Fibroblast of skin of scalp (primary cell): ENCODE measurements at places on chromosomes 7 and 10.

GRCh38 chr10:105063796-105064195 lies 422.7 kb downstream of the SORCS3 start:
- DNase-seq = peak; percentile 44

GRCh38 chr10:2817940-2818636 lies 249.3 kb upstream of the PFKP start:
- no peak for DNase-seq

DNA sequence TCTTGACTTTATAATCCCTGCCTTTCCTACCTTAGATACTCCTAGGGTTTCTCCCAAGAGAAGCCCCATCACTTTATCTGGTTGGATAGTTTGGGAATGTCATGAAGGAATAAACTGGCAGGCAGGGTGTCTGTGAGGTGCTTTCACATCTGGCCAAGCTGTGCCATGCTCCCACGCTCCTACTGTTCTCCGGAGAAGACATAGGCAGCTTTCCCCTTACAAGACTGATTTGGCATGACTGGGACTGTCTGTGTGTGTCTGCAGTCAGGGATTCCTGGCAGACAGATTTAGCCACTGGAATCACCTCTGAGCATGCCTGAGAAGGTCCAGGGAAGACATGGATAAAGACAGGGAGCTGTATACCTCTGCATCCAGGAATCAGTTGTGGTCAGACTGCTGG lies 45.3 kb downstream of the HK1 start:
- DNase-seq = no peak

DNA sequence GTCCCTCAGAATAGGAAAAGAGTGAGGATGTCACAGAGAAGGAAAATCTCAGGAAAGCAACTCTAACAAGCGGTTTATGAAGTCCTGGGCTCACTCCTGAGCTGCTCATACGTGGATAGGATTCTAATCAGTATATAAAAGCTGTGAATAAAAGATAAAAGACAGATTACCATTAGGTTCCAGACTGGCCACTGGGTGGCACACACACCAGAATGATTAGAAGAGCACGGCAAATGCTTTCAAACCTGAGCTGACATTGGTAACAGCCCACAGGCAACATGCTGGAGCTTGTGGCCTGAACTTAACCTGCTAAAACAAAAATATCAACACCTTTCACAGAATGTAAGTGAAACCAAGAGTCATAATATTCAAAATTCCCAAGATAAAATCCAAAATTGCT lies 370.8 kb downstream of the GRID1 start:
- peak; percentile 18 for DNase-seq

DNA sequence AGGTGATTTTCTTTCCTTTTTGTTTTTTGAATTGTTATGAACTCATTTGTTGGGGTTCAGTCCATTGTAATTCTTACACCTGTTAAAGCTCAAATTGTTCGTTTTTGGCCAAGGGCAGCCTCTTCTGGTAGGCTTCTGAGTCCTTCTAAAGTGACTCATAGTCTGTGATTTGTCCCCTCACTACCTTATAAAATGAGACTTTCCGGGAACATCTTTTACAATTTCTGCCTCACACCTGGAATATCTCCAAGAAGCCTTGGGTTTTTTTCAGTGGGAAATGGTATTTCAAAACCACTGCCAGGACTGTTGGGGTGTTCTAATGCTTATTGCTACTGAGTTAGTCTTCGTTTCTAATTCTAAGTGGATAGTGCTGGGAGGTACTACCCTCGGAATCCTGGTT lies 56.7 kb downstream of the BMPR1A start:
- no peak for DNase-seq

DNA sequence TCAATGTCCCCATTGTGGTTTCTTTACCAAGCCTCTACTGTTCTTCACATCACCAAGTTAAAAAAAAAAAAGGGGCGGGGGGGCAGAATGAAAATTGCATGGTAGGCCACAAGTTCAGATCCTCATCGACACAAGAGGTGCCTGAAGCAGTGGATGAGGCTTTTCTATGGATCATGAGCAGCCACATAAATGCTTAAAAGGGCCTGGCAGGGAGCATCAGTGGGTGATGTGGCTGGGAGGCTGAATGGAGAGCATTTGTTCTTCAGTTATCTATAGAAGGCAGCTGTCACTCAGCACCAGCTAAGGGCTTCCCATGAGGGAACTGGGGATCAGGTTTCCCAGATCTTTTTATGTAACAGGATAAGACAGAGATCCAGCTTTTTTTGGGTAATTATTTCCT lies 117.9 kb downstream of the CFTR start:
- DNase-seq = no peak

DNA sequence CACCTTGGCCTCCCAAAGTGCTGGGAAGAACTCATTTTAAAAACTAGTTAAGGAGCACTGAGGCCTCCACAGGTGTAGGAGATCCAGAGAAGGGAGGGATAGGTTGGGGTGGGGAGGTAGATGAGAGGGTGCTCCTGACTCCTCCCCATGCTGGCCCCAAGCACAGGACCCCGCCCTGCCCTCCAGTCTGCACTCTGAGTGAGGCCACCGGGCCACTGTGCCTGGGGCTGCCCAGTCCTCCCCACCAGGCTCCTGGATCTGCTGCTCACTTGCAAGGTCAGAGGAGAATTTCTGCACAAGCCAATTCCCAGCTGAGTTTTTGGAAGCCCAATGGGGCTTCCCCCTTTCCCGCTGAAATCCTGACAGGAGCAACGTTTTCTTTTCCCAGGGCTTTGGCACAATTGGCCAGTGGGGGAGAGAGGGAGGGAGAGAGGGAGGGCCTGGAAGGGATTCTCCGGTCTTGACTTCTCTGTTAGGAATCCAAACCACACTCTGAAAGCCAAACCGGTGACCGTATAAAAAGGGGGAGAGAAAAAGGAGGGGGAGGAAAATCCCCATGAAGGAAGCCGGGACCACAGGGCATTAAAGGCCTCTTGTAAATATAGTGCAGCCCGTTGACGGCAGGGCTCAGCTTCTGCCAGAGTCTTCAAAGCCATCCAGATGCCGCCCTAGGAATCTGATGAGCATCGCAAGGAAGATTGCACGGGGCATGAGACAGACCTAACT lies 116.2 kb downstream of the SH3PXD2A start:
- DNase-seq = peak; percentile 97

- DNase-seq = no peak
Measured at GRCh38 chr10:22314852-22315251, 1.3 kb upstream of the COMMD3 start.

DNA sequence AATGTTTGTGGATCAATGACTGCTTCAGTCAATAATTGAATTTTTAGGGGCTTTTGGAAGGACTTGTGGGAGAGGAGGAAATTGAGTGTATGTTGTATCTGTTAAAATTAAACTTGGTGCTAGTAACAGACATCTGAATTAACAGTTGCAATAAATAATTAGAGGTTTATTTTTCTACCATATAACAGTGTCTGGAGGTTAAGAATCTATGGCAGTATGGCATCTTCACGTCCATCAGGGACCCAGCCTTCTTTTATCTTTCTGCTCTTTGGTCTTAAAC lies 72.8 kb upstream of the HABP2 start:
- DNase-seq = no peak

GRCh38 chr7:12549106-12549505 lies 21.4 kb upstream of the SCIN start:
- DNase-seq = peak; percentile 48

DNA sequence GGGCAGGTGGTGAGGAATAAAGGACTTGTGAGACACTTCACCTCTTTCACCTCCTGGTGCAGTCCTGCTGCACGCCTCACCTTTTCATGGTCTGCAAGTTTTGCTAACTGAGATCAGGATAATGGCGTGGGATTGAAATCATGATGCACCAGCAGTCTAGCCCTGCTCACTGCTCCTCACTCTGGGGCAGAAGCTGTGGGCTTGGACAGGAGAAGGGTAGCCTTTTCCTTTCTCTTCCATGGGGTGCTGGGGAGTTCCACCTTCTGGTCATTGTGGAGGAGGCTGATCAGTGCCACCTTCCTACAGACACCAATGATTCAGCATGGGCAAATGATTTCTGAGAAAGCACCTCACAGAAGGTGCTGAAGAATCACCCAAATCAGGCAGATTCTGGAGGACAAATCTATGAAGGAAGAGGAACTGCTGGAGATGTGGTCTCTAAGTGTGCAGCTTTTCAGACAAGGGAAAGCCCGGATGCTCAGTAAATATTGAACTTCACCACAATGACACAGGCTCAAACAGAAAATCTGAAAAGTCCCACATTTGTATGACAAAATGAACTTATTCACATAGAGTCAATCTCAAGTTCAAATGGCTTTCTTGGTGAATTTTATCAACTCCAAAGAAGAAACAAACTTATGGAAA lies 19.7 kb downstream of the MBL2 start:
- DNase-seq = no peak

DNA sequence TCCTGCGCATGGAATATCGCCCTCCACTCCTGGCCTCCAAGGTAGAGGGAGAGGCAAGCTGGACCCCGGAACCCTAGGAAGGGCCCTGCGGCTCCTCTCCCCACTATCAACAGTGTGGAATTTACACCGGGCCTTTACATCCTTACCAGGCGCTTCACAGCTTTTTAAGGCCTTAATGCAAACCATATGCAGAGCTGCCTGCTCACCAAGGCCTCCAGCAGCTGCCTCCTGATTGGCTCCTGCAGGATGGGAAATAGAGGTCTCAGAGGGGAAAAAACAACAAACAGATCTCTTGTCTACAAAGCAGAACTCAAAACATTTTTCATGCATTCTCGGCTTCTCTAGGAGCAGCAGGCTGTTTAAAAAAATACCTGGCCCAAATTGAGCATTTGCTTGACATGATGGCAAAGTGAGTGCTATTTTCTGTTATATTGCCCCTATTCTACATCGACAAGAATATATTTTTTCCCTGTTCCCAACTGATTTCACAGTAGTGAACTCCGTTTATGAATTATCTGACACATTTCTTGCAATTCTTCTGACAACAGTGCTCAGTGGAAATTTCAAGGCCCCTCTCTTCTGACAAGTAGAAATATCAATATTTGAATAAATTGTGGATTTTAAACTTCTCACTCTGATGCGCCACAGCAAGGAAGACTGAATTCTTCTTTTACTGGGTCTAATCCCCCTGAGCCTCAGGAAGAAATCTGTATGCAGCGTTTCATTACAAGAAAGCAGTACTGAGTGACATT lies 51.7 kb downstream of the EBF3 start:
- DNase-seq = peak; percentile 77

DNA sequence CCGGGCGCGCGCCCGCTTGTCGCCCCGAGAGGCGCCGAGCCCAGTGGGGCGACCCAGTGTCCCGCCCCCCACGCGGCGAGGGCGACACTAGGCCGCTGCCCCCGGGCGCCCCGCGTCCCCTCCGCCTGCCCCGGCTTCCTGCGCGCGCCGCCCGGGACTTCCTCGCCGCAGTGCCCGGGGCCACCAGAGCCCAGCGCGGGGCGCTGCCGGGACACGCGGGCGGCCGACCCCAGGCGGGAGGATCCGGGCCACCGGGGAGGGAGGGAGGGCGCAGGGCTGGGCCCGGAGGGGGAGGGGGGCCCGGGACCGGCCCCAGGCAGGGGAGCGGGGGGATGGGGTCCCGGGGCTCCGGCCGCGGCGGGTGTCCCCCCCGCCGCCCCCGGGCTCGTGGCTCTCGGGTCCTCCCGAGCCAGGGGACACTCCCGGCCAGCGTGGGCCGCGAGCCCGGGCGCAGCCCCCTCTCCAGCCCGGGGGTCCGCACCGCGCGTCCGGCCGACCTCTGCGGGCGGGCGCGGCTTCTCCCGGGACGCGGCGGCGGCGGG lies 435 bp upstream of the PWWP2B start:
- peak; percentile 67 for DNase-seq

DNA sequence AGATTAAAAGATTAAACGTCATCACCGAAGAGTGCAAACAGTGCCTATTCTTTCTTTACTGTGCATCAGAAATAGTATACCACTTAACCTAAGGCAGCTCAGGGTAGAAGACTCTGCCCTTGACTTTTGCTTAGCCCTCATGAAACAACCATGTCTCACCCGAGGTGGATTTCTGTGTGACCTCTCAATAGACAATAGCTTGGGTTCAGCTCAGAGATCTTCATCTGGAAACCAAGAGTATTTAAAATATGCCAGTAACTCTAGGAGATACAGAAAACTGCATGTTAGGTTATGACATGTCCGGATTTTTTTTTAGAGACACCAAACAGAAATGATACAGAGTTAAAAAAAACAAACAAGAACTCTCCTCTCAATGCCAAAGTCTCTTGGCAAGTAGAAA lies 75.8 kb downstream of the JAZF1 start:
- DNase-seq = no peak

DNA sequence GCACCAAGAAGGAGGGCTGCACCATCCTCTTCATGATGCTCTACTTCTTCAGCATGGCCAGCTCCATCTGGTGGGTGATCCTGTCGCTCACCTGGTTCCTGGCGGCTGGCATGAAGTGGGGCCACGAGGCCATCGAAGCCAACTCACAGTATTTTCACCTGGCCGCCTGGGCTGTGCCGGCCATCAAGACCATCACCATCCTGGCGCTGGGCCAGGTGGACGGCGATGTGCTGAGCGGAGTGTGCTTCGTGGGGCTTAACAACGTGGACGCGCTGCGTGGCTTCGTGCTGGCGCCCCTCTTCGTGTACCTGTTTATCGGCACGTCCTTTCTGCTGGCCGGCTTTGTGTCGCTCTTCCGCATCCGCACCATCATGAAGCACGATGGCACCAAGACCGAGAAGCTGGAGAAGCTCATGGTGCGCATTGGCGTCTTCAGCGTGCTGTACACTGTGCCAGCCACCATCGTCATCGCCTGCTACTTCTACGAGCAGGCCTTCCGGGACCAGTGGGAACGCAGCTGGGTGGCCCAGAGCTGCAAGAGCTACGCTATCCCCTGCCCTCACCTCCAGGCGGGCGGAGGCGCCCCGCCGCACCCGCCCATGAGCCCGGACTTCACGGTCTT lies 1.9 kb downstream of the FZD1 start:
- DNase-seq = peak; percentile 63

DNA sequence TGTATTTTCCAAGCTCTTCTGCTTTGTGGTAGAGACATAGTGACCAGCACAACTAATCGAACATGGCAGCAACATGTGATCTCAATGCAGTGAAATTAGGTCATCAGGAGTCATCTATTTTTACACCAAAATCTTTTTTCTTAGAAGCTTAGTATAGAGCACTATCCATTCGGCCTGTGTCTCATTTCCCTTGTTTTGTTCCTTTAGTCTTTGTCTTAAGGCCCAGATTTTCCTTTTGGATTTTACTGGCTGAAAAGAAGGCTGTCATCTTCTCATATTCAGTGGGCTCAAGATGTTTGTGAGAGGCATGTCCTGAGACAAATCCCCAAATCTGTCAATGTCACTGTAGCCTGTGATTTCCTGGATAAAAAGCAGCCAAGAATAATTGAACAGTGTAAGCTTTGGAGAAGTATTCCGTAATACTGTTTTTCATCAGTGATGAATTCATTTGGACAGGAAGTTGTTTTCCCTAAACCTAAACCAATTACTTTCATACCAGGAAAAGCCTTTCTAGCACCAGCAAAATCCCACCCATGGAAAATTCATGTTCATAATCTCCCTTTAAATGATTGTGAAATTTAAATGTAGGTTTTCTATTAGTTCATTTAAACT lies 55.2 kb downstream of the MAGI2 start:
- DNase-seq = no peak

GRCh38 chr10:33253411-33253810 lies 81.1 kb downstream of the NRP1 start:
- DNase-seq = no peak

DNA sequence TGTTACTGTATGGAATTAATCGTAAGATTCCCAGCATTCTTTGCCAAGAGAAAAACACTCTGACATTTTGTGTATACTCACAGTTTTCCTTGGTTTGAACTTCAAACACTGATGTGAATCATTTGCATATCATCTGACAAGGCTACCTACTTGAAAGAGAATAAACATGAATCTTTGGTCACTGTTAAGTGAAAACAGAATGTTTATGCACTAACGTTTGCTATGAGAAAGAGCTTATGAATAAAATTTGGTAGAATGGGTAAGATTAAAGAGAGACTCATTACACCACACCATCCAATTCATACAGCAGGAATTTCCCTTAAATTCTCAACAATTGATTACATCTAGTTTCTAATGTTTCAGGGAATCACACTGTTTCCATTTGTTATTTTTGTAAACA lies 46.6 kb downstream of the MACC1 start:
- no peak for DNase-seq
